ENCODE measurements at places on chromosomes 7 and 10.

DNA sequence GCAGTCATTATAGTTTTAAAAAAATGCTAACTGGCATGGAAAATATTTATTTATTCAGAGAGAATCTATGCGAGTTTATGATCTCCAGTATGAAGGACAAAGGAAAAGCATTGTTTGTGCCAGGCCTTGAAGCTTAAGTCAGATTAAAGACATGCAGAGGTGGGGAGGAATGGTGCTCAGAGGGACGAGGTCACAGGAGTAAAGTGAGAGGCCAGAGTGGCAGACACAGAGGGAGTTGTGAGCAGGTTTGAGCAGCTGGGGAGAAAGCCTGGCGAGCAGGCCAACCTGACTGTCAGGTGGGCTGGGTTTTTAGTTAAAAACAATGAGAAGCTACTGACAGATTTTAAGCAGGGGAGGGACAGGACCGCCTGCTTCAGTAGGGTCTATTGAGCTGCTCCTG is 6.8 kb upstream of the CCNY start:
- DNase-seq, result no peak

GRCh38 chr10:121059351-121059750 is 208.2 kb downstream of the WDR11 start:
- no peak for DNase-seq

GRCh38 chr10:86520871-86521677 is 518 bp downstream of the WAPL start:
- peak; percentile 23 for DNase-seq

DNA sequence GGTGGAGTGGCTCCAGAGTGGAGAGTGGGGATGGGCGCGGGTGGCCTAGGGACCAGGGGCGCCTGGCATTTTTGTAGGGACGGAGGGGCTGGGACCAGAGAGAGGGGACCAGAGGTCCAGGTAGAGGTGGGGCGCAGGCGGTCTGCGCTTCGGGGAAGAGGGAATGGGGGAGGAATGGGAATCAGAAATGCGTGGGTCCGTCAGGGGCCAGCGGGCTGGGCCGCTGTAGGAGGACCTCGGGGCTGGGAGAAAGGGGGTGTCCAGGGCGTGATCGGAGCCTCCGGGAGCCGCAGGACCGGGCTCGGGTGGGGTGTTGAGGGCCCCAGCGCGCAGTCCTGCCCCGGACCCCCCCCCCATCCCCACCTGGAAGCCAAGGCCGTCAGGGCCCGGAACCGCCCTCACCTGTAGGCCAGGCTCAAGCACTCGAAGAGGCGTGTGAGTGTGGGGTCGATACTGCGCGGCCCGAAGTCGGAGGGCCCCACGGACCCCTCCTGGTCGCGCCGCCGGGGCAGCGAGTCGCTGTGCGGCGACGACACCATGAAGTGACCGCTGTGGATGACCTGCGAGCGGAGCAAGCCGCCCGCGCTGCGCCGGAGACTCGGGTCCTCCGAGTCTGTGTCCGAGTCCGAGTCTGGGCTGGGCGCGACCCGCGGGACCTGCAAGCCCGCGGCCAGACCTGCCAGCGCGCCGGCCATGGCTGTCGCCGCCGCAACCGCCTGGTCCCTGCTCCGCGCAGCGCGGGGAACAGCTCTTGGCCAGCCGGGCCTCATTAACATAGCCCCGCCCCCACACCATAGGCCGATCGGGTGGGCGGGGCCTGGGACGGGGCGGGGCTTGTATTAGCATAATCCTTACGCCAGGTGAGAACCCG is at the start of gene MLXIPL:
MLXIPL (minus strand) TSS at position 725 of the 871 bp plus-strand sequence; CDS start at position 695, 30 bp downstream.
- no peak for DNase-seq

- DNase-seq, result no peak
These were observed 69.4 kb upstream of the OGDHL start for GRCh38 chr10:49831352-49832035.

GRCh38 chr7:44982535-44982923 is 3.7 kb upstream of the MYO1G start:
- DNase-seq, result no peak

GRCh38 chr7:103731169-103731568 is 258.3 kb downstream of the RELN start:
- no peak for DNase-seq

DNA sequence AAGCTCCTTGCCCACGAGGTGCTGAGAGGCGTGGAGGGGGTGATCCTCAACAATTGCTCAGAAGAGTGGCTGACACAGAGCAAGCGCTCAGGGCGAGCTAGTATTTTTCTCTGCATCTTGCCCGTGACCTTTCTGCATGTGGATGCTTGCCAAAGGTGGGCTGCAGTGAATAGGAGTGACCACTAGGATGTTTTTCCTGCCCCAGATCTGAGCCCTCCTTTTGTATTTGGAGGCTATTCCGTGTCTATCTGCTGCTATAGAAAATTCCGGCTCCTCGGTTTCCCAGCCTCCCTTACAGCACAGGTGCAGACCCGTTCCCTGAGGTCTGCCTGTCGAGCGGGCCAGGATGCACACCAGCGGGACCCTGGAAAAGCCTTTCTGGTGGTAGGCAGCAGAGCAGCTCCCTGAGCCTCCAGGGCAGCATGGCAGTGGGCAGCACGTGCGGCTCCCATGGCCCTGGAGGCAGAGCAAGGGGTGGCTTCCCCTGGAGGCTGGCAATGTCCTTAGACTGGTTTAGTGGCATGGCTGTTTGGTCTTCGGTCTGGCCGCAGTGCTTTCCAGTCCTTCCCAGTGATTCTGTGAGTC is 145.1 kb upstream of the PCBD1 start:
- DNase-seq, result no peak

GRCh38 chr10:130026670-130027456 is 62.8 kb upstream of the EBF3 start:
- no peak for DNase-seq

GRCh38 chr7:265192-265997 is 24.6 kb upstream of the FOXL3 start:
- no peak for DNase-seq

DNA sequence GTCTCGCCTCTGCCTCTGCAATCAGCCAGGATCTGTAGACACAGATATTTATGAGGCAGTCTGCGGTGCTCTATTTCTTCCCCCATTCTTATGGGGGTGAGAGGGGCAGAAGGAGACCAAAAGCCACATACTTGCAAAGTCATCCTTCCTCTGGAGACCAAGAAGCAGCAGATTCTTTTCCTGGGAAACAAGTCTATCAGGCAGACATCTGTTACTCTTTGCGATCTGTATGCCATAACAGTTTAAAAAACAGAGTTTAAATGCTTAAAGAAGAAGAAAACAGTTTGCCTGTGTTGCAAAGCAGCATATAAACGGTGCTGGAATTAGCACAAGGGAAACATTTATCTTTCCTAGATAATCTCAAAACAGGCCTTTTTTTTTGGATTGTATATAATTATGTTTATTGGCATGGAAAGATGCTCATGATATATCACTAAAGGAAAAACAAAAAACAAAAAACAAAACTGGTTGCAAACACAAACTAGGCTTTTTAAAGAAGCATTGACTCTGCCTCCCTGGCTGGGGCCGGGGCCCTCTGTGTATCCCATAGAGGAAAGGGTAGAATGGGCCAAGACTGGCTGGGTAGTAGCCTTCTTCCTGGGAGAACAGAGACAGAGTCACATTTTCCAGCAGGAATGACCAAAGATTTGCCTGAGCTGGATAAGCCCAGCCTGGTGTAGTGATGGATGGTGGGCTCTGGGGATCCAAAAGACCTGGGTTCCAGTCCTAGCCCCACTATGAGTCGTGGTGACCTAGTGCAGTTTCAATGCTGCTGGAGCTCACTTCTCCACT is 50.4 kb downstream of the RGS10 start:
- no peak for DNase-seq

GRCh38 chr10:78981970-78982281 is 86.8 kb upstream of the ZMIZ1 start:
- DNase-seq, result no peak

All from activated CD4-positive, CD25-positive, alpha-beta regulatory T cell treated with anti-CD3 and anti-CD28 coated beads, Interleukin-2, amount 50 U/mL, for 16 hours (primary cell).